ENCODE measurements at places on chromosomes 5 and 9.

- DNase-seq: no peak
Observed at GRCh38 chr5:154949781-154950180, 8.9 kb downstream of the MRPL22 start.

DNA sequence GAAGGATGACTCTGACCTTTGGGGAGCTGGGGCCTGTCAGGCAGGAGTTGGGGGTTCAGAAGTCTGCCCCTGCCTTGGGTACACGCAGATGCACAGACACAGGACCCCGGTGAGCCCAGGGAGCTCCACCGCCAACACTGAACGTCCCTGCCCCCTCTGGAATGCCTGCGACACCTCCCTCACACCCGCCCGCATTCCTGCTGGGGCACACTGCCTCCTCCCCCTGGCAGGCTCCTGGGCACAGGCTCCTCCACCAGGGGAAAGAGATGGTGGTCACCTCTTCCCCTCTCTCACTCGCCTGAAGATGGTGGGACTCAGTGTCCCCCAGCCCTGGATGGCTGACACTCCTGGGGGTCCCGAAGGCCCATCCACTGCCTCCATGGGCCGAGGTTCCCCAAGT, 12.0 kb downstream of the CRB2 start:
- DNase-seq: no peak

DNA sequence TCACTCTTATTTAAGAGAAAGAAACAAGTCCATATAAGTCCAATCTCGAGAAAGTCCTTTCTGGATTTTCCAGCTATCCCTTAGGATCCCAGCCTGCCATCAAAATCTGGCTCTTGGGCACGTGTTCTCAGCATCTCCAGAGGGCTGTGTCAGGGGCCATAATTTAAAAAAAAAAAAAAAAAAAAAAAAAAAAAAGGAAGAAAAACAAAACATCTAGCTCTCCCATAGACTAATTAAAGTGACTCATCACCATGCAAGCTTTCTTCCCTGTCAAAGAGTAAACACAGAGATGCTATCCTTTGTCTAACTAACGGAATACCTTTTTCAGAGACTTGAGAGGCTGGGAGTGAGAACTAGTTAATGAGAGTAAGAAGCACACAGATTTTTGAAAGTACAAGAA, 44.9 kb upstream of the MYO10 start:
- DNase-seq: no peak

DNA sequence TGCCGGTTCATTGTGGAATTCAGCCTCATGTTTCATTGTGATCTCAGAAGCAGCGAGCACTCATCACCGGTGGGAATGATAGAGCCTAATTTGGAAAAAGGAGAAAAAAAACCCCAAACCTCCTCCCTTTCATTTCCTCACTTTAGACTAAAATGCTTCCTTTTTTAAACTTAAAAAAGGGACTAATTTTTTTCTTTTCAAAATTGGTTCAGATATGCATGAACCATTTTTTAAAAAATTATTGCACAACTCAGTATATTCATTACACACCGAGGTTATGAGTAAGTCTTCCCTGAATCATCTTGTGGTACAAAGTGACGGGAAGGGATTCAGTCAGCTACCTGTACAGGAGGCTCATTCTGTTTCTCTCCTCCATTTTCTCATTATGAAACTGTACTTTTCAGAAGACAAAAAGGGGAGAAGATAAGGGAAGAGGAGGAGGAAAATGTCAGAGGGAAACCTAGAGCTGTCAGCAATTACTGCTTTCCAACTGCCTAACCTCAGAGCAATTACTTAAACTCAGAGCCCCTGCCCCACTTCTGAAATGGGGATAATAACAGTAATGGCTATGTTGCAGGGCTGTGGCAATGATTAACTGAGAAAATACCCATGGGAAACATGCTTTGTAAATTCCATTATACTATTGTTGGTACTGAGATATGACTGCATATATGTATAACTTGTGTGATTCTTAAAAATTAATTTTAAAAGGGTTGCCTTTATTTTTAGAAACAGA, 24.0 kb downstream of the GALNT10 start:
- no peak for DNase-seq

GRCh38 chr5:77744116-77744515, 32.0 kb downstream of the TBCA start:
- DNase-seq: no peak

- no peak for DNase-seq
Observed at GRCh38 chr9:106084702-106085101, 390.4 kb downstream of the TMEM38B start.

DNA sequence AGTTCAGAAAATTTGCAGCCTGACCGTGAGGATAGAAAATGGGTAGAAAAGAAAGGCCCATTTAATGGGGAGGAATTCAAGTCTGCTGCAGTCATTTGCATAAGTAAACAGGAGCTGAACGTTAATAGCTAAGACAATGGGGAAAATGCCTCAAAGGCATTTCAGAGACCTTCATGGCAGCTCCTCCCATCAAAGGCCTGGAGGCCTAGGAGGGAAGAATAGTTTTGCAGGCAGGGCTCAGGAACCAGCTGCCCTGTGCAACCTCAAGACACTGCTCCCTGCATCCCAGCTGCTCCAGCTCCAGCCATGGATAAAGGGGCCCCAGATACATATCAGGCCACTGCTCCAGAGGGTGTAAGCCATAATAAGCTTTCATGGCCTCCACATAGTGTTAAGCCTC, 32.2 kb upstream of the CDH18 start:
- no peak for DNase-seq

DNA sequence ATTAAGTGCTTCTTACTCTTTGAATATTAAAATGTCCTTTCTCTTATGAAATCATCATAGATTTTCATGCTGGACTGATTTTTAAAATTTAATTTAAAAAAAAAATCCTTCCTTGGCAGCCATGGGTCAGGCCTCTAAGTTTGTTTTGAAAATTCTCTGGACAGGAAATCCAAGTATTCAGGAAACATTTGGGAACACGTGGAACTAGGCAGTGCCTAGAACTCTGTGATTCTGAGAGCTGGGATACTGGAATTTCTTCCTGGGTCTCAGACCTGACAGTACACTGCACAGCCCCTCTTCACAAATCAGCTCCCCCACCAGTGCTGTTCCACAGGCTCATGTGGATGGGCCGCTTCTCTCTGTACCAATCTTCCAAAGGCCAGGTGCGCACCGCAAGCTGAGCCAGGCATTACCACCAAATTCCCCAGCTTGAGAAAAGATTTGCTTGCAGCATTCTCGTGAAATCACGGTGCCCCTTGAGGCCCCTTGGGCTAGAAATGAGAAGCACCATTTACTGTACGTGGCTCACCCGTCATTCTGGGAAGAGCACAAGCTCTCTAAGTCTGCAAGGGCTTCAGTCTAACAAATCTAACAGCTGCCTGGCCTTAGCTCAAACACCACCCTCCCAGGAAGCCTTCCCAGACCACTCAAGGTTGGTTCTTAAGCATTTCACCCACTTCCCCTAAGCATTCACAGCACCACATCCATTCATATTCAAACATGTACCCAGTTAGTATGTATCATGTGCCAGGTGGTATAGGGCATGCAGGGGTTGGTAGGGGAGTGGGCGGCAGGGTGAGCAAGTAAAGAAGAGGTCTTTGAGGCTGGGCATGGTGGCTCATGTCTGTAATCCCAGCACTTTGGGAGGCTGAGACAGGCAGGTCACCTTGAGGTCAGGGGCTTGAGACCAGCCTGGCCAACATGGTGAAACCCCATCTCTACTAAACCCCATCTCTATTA, 26.5 kb downstream of the B4GALT1 start:
- DNase-seq: no peak

DNA sequence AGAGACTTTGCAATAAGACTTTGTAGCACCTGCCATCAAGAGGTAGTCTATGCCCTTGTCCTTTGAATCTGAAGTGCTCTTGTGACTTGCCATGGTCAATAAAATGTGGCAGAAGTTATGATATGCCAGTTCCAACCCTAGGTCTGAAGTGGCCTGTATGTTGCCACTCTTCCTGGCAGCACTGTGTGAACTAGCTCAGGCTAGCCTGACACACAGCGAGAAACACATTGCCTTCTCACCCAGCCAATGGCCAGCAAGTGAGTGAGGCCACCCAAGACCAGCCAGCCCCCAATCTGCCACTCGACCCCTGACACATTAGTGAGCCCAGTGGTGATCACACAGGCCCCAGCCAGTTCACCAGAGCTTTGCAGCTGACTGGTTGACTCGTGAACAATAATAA, 52.7 kb upstream of the OSMR start:
- no peak for DNase-seq

DNA sequence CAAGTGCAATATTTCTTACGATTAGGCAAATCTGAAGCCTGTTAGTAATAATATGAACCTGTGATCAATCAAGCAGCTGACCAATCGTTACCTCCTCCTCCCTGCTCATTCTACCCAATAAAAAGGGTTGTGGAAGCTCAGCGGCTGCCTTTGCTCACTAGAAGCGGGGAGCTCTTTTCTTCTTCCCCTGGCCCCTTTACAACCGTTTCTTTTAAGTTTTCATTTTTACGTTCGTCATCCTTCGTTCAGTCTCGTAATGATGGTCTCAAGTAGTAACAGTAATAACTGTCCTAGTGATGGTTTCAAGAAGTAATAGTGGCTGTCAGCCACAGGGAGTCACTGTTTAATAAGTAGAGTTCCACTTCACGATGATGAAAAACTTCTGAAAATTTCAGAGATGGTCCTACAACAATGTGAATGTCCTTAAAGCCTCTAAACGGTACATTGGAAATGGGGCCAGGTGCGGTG, 6.2 kb downstream of the UGT3A2 start:
- no peak for DNase-seq

- DNase-seq: no peak
Observed at GRCh38 chr5:149456597-149457392, 77.7 kb upstream of the IL17B start.

DNA sequence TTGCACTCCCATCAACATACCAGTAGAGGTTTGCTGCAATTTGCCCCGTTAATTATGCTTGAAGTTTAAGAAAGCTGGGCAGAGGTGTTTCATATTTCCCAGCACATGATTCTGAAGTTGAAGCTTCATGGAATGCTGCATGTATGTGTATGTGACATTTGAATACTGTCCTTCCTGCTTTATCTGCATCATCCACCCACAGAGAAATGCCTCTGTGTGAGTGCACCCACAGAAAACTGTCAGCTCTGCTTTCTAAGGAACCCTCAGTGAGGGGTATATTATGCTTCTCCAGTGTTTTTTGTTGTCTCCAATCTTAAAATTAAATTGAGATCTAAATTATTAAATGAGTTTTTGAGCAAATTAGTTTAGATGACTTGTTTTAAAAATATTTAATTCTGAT, 358.1 kb upstream of the PIK3R1 start:
- no peak for DNase-seq

- DNase-seq: no peak
Observed at GRCh38 chr9:5631026-5631425, 2.1 kb downstream of the RIC1 start.

GRCh38 chr5:114377946-114378345, 16.1 kb downstream of the KCNN2 start:
- no peak for DNase-seq

GRCh38 chr9:76136986-76137385, 246.5 kb downstream of the PCSK5 start:
- DNase-seq: no peak

- no peak for DNase-seq
Observed at GRCh38 chr9:134551644-134552348, 89.8 kb upstream of the COL5A1 start.

- no peak for DNase-seq
Observed at GRCh38 chr9:85742597-85742936, 813 bp upstream of the AGTPBP1 start.

DNA sequence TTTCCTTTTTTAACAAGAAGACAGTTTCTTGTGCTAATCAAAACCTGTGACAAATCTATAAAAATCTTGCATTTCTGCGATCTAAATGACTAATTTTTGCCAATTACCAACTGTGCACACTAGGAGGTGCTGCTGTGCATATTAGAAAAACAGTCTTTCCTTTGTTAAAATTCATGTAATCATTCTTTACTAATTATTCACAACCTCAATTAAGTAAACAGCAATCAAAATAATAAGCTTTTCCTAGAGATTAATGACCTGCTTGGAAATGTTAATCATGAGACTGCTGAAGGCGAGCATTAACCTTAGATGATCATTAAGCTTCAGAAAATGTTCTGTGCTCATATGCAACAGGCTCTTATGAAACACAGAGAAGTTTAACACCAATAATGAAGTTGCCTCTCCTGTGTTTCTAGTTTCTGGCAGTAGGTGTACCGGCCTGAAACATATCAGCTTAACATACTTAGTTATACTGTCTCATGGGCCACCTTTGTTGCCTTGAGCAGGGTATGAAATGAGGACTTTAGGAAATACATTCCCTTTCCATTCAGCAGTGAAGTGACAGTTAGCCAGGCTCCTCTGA, 17.7 kb downstream of the RFESD start:
- no peak for DNase-seq

DNA sequence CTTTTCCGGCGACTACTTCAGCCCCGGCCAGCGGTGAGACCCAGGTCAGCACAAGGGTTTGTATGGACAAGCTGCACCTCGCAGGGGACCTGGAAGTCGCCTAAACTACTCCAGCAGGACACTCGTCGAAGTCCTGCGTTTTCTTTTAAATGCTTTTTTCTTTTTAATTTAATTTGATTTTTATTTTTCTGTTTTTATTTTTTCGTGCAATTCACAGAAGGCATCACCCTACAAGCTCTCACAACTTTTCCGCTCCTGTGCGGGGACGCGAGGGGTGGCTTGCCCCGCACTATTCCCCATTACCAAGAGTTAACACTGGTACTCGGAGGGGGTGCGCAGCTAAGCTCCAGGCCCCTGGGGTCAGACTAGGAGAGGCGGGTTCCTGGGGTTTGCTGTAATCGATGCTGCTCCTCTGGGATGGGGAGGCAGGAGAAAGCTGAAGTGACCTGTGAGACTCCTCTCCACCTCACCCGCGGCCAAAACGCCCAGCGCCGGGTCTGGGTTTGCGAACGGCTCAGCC, 1.3 kb downstream of the EDIL3 start:
- no peak for DNase-seq

- no peak for DNase-seq
Observed at GRCh38 chr5:125298746-125299379, 552.4 kb upstream of the ZNF608 start.

- DNase-seq: no peak
Observed at GRCh38 chr9:91820949-91821880, 128.8 kb downstream of the ROR2 start.

DNA sequence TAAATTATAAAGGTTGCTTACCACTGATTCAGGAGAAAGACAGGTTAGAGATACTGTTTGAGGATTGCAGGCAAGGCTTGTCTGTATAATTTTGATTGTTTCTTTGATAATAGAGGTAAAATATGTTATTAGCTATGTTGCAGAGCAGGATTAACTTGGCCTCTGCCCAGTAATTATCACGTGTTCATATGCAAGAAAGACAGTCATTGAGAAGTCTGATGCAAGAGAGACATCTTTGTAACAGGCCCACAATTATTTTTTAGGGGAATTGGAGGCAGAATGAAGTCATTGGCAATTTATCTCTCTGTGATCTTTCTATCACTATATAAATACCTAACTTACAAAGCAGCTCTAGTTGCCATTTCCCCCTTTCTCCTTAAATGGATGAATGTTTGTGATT, 46.0 kb downstream of the SLC44A1 start:
- DNase-seq: no peak

GRCh38 chr5:94575196-94575595, 43.2 kb downstream of the KIAA0825 start:
- no peak for DNase-seq
